Suppressor macrophage treated with lipopolysaccharide for 4 hours (primary cell): ENCODE measurements at places on chromosomes 13 and 19.
A peak's percentile ranks its signal among the peaks of the same experiment; 100 is the strongest.

DNA sequence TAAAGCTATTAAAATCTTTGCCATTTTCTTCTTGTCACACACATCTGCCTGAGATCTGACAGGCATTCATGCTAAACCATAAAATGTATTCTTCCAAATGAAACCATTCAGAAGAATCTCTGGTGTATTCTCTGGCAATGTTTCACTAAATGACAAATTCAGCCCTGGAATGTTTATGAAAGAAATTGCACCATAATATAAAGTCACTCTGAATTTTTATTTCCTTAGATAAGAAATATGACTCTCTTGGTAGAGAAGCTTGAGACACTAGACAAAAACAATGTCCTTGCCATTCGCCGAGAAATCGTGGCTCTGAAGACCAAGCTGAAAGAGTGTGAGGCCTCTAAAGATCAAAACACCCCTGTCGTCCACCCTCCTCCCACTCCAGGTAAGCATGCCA, 14.3 kb downstream of the OLFM4 start:
- no peak for DNase-seq

- no peak for DNase-seq
Observed at GRCh38 chr19:14401468-14402195, 17.5 kb downstream of the DDX39A start.

GRCh38 chr19:42217520-42218437, at the start of gene DEDD2:
Gene DEDD2, minus strand, starts transcription at chr19:42217677. Its CDS starts 670 bp downstream, at chr19:42217007.
- DNase-seq = peak; percentile 99

- DNase-seq = no peak
Observed at GRCh38 chr19:15437355-15438123, 12.2 kb downstream of the WIZ start.

- peak; percentile 70 for DNase-seq
Observed at GRCh38 chr19:28710278-28710677, 502.7 kb downstream of the UQCRFS1 start.

DNA sequence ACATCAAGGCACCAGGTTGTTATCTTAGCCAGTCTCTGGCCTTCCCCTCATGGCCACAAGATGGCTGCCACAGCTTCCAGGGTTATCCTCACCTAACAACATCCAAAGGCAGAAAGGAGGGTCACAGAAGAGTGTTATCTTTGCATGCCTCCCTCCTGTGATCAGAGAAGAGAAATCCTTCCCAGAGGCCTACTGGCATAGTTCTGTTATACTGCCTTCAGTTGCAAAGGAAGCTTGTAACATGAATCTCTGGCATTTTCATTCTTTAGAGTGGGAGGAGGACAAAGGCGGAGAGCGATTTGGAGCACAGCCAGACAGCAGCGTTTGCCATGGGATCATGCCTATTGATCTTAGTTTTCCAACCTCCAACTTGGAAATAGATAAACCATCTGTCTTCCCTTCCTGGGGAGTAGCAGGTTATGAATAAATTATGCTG, 135.7 kb downstream of the DNAJC15 start:
- no peak for DNase-seq

GRCh38 chr19:17475541-17476115, 5.3 kb downstream of the SLC27A1 start:
- peak; percentile 71 for DNase-seq

GRCh38 chr19:3053218-3053621, 9.1 kb downstream of the TLE5 start:
- DNase-seq = no peak

DNA sequence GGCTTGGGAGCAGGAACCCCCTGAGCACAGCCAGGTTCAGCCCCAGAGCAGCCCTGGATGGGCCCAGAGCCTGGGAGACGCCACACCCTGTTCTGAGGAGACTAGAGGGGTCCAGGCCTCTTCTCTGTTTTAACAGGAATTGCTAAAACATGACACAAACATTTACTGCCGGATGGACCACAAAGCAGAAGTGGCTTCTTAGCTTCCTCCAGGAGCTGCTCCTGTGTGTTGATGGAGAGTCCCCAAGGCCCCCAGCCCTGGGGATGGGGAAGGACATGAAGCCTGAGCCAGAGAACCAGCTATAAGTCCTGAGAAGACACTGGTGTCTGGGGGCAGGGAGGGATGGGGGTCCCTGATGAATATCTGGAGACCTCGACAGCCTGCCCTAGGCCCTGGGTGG, 14.6 kb downstream of the CEACAM3 start:
- peak; percentile 88 for DNase-seq

- no peak for DNase-seq
Observed at GRCh38 chr13:22596171-22596863, 584.5 kb upstream of the SGCG start.

DNA sequence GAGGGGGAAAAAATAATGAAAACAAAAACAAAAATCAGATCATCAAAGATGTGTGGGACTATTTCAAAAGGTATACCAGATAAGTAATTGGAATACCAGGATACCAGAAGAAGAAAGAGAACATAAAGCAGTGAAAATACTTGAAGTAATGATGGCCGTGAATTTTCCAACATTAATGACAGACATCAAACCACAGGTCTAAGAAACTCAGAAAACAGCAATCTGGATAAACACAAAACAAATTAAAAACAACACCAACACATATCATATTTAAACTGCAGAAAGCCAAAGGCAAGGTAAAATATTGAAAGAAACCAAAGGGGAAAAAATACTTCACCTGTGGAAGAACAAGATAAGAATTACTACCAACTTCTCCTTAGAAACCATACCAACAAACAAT, 24.2 kb upstream of the UFM1 start:
- no peak for DNase-seq
